ENCODE measurements at places on chromosomes 1 and 21.

- DNase-seq = no peak
Measured at GRCh38 chr1:172781513-172782140, 122.7 kb downstream of the FASLG start.

GRCh38 chr1:75412616-75413015 lies 198.3 kb downstream of the SLC44A5 start:
- no peak for DNase-seq

- no peak for DNase-seq
Measured at GRCh38 chr1:108027389-108027788, 62.4 kb upstream of the VAV3 start.

GRCh38 chr21:45339421-45340402 lies 52.0 kb upstream of the POFUT2 start:
- DNase-seq = no peak

All from mesothelial cell of epicardium (in vitro differentiated cells).